Vagina (tissue), 2 donors: ENCODE measurements at places on chromosomes 4 and X.

GRCh38 chr4:99617374-99617773 is 40.3 kb downstream of the C4orf54 start:
- no peak for DNase-seq

GRCh38 chr4:48879561-48880442 is 26.8 kb downstream of the OCIAD2 start:
- DNase-seq = no peak

- no peak for DNase-seq
Observed at GRCh38 chrX:6095469-6095868, 133.2 kb downstream of the NLGN4X start.

- DNase-seq = no peak
Observed at GRCh38 chrX:3609810-3610209, 103.6 kb downstream of the PRKX start.

- no peak for DNase-seq
Observed at GRCh38 chrX:65689377-65689776, 21.9 kb downstream of the MSN start.

DNA sequence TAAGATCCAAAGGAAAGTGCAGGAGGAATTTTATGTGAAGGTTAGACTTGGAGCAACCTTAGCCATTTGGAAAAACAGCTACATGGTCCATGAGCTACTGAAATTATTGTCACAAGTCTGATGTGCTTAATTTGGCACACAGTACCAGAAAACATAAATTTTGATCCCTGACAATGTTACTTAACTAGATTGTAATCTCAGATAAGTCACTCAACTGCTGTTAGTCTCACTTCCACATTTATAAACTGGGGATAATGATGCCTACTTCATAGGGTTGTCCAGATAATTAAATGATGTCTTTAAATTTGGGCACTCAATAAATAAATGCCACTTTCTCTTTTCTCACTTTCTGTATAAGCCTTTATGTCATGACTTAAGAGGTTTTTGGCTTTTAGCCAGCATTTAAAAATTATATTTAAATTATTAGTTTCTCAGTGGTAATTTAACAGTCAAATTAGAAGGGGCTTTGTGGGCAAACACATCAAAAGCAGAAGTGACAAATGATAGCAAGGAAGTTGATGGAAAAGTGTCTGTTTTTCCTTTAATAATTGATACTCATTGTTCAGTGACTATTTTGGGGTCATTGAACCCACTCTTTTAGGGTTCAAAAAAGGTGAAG is 58.3 kb downstream of the PAQR3 start:
- DNase-seq = no peak

DNA sequence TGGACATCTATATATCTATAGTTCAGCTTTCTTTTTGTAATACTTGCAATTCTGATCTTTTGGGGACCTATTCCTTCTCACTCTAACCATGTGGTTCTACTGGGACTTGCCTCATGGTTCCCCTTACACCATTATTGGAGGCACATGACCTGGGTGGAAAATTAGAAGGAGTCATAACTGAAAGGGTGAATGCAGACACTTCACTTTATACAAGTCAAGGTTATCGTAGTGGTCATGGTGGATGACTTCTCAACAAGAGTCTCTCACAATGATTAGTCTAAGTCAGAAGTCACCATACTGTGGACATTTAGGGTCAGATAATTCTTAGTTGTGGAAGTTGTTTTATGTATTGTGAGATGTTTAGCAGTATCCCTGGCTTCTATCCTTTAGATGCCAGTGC is 10.5 kb upstream of the EIF4E start:
- DNase-seq = no peak

DNA sequence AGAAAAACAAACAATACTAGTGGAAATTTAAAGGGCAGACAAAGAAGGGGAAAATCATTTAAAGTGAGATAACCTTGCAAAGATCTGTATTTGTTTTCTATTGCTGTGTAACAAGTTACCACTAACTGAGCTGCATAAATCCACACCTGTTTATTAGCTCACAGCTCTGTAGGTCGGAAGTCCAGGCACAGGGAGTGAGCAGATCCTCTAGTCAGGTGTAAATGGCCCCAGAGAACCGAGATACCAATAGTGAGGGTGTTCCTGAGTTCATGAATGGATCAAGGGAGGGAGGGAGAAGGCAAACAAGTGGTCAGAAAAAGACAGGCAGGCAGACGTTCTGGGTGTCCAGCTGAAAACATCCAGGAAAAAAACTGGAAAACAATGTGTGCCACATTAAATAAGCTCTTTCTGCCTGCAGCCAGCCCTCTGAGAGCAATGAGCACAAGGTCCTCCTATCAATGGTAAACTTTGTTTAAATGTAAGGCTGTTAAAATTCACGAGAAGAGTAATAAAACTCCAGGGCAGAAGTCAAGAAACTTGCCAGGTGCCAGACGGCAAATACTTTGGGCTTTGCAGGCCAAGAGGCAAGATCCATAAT is 25.0 kb downstream of the ADGRA3 start:
- no peak for DNase-seq

DNA sequence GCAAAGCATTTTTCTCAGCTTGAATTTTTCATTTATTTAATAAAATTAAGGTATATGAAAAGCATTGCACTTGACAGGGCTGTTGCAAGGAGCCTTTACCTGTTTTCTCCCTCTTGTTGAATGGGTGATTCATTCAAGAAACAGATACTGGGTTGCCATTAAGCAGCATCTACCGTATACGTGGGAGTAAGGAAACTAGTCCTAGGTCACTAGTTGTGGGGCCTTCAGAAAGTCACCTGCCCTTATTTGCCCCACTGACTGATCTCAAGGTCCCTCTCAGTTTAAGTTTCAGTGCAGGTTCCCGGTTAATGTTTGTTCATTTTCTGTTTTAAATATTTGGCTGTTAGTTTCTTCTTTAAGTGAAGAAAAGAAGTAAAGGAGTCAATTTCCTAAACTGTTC is 34.0 kb downstream of the LHFPL1 start:
- DNase-seq = no peak

DNA sequence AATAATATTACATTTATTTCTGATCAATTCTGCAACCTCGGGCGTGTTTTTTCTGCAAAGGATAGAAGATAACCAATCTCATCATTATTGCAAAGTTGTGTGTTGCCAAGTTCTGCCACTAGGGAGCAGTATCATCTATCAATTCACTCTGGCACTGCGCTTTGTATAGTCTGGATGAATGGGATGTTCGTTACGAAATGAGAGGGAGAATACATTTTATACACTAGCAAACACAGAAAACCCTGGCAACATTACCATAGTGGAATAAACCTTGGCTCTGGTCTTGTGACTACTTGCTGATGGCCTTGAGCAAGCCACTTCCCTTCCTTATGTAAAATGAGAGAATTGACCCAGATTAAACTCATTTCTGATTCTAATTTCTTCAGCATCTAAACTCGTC is 97.5 kb upstream of the ZNF518B start:
- no peak for DNase-seq

- no peak for DNase-seq
Observed at GRCh38 chrX:42490111-42490510, 287.9 kb downstream of the PPP1R2C start.

- no peak for DNase-seq
Observed at GRCh38 chr4:99315839-99316238, 5.4 kb downstream of the ADH1B start.

DNA sequence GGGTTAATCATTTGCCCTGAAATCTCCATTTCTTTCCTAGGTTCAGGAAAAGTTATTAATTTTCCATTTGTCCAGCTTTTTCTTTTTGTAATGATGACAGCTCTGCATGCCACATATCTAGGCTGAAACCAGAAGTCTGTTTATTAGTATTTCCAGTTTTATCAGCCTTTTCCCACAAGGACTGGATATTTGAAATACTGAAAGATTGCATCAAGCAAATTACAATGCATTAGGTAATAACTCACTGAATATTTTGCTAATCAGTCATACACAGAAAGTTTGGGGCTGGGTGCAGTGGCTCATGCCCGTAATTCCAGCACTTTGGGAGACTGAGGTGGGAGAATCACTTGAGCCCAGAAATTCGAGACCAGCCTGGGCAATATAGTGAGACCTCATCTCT is 21.5 kb downstream of the SLC9A7 start:
- no peak for DNase-seq

DNA sequence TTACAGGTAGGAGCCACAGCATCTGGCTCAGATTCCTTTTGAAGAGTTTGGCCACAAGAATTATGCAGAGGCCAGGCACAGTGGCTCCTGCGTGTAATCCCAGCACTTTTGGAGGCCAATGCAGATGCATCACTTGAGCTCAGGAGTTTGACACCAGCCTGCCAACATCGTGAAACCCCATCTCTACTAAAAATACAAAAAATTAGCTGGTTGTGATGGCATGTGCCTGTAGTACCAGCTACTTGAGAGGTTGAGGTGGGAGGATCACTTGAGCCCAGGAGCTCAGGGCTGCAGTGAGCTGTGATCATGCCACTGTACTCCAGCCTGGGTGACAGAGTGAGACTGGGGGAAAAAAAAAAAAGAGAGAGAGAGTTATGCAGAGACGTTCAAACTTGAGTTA is 53.0 kb downstream of the MID1IP1 start:
- DNase-seq = no peak

DNA sequence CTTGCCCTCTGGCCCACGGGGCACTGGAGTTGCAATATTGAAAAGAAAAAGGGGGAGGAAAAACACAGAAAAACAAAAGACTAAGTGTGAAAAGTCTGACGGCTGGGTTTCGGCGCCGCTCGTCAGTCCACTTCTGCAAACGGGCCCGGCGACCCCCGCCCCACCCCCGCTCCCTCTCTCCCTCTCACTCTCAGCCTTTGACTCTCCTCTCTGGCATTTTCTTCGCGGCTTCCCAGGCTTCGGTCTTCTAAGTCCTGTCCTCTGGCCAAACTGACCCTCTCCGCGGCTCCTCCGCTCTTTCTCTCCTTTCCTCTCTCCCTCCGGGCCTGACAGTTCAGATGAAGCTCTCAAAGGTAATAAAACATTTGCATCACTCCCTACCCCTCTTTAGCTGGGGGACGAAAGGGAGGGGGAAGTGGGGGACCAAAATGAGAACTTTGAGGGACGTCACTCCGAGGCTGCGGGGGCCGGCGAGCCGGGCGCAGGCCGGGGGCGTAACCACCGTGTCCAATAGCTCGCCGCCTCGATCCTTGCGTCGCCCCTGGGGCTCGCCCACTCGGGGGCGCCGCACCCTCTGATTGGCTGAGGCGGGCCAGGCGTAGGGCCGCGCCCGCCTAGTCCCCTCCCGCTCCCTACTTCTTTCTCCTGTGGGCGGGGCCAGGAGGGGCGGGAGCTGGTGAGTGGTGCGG is at the start of gene NKX6-1:
TSS of gene NKX6-1 (minus strand) at position 358 of the 689 bp plus-strand sequence. CDS start 1,064 bp downstream, outside the sequence.
- no peak for DNase-seq

GRCh38 chr4:95508421-95508820 is 40.4 kb downstream of the UNC5C start:
- DNase-seq = no peak

- no peak for DNase-seq
Observed at GRCh38 chrX:102846544-102847236, 90.4 kb upstream of the RAB40AL start.

DNA sequence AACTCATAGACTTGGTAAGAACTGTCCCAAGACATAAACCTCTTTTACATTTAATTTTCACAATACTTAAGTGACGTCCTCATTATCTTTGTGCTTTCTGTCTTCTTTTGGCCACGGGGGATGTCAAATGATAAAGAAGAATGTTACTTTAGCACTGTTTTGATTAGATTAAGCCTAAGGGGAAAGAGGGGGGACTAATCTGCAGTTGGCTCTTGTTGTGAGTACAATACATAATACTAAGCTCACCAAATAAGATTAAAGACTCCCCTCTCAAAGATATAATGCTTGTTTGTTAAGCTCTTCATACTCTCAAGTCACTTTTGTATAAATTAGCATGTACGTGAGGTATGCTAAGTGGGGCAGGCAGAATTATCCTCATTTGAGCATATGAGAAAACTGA is 36.5 kb downstream of the OCRL start:
- no peak for DNase-seq
